PC-9 (cell line): ENCODE measurements at places on chromosomes 2 and 18. TPM values are rescaled to one million over a fixed set of nuclear protein-coding genes. Genes with fewer than 3 reads are reported as not detected.

- no peak for DNase-seq
Measured at GRCh38 chr2:144730711-144731110, 210.8 kb upstream of the ZEB2 start.

The PTH2R gene
- not detected in 2 replicates for total RNA-seq

DNA sequence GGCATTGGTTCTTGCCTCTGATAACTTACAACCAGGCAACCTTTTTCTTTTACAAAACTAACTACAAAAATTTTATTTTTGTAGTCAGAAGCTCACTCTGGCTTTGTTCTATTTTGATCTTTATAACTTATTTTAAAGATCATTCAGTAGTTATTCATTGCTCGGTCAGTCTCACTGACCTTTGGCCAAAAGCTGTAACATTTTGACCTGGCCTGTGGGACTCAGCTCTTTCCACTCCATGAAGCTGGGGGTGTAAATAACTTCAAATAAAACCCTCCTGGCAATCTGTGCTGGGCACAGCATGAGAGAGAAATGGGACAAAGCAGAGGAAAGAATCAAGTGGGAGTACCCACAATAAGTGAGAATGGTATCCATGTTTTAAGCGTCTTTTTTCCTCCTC, 380.7 kb downstream of the SETBP1 start:
- DNase-seq = no peak

The IL37 gene
- total RNA-seq = 1.0 and 1.7 TPM in 2 replicates

DNA sequence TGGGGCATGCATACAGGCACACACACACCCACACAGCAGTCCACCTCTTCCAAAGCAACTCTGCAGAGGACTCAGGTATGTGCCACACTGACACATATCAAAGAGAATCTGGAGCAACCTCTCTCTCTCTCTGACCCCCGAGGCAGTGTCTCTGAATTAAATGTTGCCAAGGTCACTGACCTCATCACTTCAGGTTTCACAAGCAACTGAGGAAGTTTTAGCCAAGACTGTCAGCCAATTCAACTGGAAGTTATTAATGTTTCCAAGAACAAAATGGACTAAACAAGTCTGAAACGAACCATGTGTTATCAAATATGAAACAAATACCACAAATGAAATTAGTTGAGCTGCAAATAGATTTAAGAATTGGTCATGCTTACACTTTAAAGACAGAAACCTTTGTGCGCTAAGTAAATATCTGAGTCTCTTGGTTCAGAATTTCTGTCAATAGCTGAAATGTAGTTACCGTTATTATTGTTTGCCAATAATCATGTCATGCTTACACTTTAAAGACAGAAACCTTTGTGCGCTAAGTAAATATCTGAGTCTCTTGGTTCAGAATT, 86.1 kb downstream of the SLC25A12 start:
- DNase-seq = peak; percentile 90

GRCh38 chr2:164734196-164734595, 107.4 kb downstream of the COBLL1 start:
- DNase-seq = no peak

DNA sequence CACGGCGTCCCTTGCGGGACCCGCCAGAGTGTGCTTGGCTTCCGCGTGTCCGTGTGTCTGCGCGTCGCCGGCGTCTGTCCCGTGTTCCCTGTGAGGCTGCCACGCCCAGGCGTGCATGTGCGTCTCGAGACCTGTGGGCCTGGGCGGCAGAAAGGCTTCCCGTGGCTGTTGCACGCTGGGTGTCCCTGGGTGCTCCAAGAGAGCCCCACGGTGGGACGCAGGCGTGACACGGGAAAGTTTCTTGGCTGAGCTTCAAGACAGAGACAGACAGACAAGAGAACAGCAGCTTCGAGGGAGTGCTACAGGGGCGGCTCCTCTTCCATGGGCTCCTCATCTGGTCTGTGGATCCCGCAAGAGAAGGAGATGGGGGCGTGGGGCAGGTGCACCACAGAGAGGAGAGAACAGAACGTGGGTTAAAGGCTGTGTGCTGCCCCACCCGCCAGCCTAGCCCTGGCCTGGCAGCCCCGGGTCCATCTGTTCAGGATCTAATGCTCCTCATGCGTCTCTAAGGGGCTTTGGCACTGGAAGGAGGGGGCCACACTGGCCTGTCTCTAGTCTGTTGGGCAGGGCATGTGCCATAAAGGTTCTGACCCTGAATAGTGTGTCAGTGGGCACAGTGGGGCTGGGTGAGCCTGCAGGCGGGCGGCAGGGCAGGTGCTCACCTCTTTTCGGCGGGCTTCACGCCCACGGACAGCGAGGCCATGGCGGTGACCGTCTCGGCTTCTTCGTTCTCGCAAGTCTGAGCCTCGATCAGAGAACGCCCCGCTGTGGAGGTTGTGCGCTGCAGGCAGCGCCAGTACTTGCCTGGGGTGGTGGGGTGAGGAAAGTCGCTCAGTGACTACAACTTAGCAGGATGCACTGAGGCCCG, 205.1 kb downstream of the TWIST2 start:
- no peak for DNase-seq

The ESPNL gene
- total RNA-seq = 1.1 and 2.2 TPM in 2 replicates

- peak; percentile 6 for DNase-seq
Measured at GRCh38 chr2:108182489-108182888, 57.3 kb upstream of the SULT1C3 start.

The CPLX4 gene
- not detected in 2 replicates for total RNA-seq

DNA sequence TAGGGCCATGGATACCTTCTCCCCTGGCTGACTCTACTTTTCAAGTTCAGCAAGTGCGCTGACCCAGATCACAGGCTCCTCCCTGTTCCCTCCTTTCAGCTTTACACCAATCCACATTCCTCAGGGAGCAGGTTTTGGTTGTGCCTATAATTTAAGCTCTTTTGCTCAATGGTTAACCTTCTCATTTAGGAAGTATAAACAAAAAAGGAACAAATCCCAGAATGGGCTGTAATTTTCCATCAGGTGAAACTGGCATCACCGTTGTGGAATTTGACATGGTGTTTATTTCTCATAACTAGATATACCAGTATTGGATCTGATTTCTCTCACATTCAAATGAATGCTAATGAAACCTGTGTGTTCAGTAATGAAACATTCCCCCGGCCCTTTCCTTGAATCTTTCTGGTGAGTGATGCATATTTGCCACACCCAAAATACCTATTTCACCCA, 13.6 kb downstream of the STRN start:
- DNase-seq = peak; percentile 38

DNA sequence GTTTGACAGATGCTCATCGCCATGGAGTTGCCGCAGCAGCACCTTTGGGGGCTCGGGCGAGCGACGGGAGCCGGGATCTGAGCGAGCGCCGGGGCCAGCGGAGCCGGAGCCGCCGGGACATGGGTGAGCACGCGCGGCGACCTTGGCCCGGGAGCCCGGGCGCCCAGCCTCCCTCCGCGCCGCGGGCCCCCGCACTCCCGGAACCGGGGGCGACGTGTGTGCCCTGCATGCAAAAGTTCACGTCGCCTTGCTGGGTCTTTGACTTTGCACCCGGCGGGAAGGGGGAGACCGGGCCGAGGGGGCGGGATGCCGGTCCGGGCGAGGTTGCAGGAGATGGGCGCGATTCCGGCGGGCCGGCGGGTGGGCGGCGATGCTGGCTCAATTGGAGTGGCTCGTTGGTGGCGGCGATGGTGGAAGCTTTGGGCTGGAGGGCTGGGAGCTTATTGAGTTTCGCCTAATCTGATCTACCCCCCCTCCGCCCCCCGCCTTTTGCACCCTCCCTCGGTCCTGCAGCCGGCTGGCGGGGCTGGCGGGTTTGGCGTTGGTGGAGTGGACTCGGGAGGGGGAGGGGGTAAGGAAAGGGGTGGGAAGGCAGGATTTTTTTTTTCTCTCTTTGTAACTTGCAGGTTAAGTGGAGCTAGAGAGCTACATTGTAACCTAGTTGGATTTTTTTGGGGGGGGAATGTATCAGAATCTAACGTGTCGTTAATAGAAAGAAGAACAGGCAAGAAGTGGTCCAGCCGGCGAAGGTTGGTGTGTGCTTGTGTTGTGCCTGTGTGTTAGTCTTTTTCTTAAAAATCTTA, at the start of gene SETBP1:
Gene SETBP1, plus strand, starts transcription at position 616 of the 803 bp plus-strand sequence. CDS start 20,459 bp downstream, outside the sequence.
- DNase-seq = no peak

The SNRNP200 gene
- total RNA-seq = 214 and 229 TPM in 2 replicates

- DNase-seq = no peak
Measured at GRCh38 chr2:167049659-167050058, 161.4 kb downstream of the XIRP2 start.

GRCh38 chr2:15745907-15746702, 154.4 kb downstream of the DDX1 start:
- DNase-seq = no peak

- no peak for DNase-seq
Measured at GRCh38 chr2:66431846-66432587, 2.9 kb upstream of the MEIS1 start.

The ANKRD62 gene
- total RNA-seq = 0.20 TPM in 1 of 2 replicates, not detected in the other

The FZD7 gene
- 26.8 and 30.9 TPM in 2 replicates for total RNA-seq

The CD207 gene
- not detected in 2 replicates for total RNA-seq

DNA sequence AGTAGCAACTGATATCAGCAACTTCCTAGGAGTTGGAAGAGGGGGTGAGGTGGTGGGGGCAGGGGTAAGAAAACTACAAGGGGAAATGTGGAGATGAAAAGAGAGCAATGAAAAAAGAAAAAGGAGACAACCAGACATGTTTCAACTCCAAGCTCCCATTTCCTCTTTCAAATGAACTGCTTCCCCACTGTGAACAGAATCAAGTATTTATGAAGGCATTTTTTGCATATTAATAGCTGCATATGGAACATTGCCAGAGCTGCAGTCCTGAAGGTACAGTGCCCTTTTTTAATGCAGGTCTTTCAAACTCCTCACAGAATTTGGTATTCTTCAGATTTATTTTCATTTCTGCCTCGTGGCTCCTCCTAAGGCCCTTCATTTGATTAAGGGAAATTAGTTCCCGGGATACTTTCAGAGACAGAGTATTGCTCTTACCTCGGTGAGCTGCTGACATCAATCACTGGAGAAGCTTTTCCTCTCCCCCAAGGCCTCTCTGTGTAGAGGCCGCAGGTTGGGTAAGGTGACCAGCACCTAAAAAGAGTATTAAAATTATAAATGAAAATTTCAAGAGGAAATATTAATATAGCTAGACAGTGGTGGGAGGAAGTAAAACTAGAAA, 68.4 kb downstream of the KIAA2012 start:
- no peak for DNase-seq

The LRRC30 gene
- not detected in 2 replicates for total RNA-seq

DNA sequence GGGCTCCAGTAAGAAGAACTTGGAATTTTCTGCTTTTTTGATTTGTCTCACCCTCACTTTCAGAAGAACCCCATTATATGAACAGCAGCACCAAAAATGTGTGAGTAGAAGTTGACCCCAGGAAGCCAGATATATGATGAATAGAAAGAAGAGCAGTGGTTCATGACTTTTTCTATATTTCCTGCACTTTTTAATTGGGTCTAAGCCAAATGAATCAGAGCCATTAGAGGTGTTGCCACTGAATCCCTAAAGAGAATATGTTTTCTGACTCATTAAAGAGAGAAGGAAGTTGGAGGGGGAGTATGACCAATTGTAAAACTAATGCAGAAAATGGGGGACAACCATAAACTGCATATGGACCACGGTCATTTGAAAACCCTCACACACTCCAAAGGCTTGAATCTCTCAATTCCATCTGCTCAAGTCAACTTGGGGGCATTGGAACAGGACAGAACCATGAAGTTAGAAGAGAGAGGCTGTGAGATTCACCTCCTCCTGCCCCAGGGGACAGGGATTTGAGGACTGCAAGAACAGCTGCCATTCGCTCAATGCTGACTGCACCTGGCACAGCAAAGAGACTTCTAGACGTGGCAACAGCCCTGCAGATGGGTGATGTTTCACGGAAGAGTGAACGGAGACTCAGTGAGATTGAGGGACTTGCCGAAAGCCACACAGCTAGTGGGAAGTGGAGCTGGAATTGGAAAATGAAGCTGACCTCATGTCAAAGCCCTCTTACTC, 3.0 kb downstream of the DAPL1 start:
- no peak for DNase-seq

- no peak for DNase-seq
Measured at GRCh38 chr18:12011957-12012549, 30.7 kb downstream of the IMPA2 start.

- no peak for DNase-seq
Measured at GRCh38 chr18:48540251-48541025, 1.6 kb downstream of the CTIF start.

The CCDC102B gene
- 1.9 and 2.3 TPM in 2 replicates for total RNA-seq

DNA sequence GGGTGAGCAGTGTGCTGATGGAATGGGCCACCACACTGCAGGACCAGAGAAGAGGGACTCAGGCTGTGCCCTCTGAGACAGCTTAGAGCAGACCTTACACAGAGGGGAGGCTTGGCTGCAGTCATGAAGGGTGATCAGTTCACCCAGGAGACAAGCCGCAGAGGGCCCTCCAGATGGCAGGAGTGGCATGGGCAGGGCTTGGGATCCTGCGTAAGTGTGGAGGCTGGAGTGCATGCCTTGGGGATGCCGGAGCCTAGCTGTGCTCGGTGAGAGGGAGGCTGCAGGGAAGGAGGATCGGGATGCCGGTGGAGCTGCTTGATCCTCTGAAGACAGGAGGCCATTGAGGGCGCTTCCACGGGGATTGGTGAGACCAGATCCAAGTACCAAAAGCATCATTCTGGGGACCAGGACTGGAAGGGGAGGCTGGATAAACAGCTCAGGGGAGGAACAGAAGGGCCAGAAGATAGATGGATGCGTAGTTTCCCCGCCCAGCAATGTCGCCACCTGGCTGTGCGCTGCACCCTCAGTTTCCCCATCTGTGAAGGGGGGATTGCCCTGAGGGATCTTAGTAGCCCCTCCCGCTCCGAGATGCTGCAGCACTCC, 163.4 kb downstream of the INHBB start:
- DNase-seq = no peak

The DPYSL5 gene
- not detected in 2 replicates for total RNA-seq

DNA sequence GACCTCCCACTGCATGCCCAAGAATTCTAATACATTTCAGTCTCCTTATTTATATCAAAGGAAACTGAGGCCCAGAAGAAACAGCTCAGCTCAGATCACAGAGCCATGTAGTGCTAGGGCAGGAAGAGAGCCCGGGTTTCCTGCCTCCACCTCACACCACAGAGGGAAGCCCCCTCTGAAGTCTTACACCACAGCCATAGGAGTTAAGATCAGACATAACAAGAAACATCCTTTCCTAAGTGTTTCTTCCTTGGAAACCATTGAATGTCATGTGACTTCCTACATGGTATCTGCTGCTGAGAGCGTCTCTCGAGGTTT, 102.1 kb downstream of the MTCL1 start:
- no peak for DNase-seq
